WTC11 (cell line): ENCODE measurements at places on chromosomes 7 and 10. TPM values are rescaled to one million over a fixed set of nuclear protein-coding genes. Genes with fewer than 3 reads are reported as not detected.

DNA sequence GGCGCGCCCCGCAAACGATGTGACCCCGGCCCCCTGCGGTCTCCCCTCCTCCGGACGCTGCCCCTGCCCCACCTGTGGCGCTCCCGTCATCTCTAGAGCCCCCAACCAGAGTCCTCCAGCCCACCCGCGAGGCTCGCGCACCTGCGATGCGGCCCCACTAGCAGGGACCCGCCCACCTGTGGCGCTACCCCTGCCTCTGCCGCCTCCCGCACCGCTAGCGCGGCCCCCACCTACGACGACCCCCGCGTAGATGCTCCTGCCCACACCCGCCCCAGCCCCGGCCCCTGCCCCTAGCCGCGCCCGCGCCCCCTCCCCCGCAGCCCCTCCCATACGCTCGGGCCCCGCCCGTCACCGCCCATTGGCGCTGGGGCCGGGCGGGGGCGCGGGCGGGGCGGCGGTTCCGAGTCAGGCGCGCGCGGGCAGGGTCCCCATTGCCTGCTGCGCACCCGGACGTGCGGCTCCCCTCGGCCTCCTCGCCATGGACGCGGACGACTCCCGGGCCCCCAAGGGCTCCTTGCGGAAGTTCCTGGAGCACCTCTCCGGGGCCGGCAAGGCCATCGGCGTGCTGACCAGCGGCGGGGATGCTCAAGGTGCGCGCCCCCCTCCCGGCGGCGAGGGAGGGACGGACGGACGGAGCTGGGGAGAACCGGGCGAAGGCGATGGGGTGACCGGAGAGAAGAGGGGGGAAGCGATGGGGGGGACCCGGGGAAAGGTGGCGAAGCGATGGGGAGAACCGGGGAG is at the start of gene PFKP:
PFKP (plus strand) TSS at position 431 of the 741 bp plus-strand sequence; CDS start at position 479, 48 bp downstream.
- peak; percentile 53 for DNase-seq

Gene TEX36
- total RNA-seq: not detected in 3 replicates

Gene CFAP46
- 2.9 to 3.4 TPM (median 3.3 TPM) in 3 replicates for total RNA-seq

Gene TUBB8
- 2.3 to 2.6 TPM (median 2.4 TPM) in 3 replicates for total RNA-seq
